ENCODE measurements at places on chromosomes 1 and 21. TPM values are rescaled to one million over a fixed set of nuclear protein-coding genes. Genes with fewer than 3 reads are reported as not detected.

GRCh38 chr1:156559086-156559796 is 13.1 kb downstream of the IQGAP3 start:
- no peak for DNase-seq

CDKN2C gene
- total RNA-seq, result 10.0 TPM

NIBAN1 gene
- 313 TPM for total RNA-seq

GREM2 gene
- total RNA-seq, result not detected

SH2D5 gene
- total RNA-seq, result 0.18 TPM
